ENCODE measurements at places on chromosomes 2 and 18.

- DNase-seq = no peak
Observed at GRCh38 chr2:198873503-198874471, 584.0 kb downstream of the SATB2 start.

DNA sequence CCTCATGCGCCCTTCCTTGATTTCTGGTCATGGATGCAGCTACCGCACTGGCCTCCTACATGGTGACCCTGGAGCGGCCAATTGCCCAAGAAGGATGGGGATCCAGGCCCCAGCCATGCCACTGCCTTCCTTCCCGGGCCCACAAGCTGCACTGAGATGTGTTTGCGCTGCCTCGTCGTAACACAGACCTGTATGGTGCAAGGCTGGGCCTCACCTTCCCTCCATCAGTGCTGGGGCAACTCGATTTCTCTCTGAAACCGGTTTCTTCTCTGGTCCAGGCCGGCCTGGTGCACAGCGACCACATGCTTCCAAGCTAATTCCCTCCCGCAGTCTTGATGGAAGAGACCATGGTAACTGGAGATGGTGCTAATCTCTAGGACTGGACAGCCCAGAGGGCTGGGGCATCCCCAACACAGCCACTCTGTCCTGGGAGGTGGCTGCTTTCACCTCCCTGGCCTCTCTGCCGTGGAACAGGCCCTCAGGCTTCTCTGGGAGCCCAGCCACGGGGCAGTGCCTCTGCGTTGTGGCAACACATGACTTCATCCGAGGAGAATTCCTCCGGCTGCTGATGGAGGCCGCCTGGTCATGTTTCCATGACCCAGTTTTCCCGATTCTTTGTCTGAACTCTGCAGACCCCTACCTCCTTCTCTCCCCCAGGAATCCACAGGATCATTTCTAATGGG, 184.2 kb downstream of the GLI2 start:
- no peak for DNase-seq

DNA sequence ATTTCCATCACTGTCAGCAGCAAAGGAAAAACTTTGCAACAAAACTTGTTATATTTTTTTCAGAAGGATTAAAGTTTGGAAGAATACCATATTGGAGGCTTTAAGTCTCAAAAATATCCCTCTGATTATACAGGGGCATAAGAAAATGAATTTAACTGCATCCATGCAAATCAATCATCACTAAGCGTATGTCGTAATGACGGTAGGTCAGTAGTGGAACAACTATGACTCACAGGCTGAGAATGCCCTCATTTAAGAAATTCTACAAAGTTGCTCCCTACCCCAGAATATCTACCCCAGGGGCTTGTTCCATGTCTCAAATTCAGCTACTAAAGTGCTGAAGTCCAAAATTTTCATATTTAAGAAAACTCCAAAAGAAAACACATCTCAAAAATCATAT, 12.5 kb upstream of the NAB1 start:
- no peak for DNase-seq

GRCh38 chr2:178506101-178506500, 25.8 kb downstream of the PLEKHA3 start:
- no peak for DNase-seq

GRCh38 chr2:113980946-113981345, 91.1 kb downstream of the ACTR3 start:
- DNase-seq = no peak

- DNase-seq = no peak
Observed at GRCh38 chr2:173941567-173941966, 23.6 kb downstream of the SP3 start.

DNA sequence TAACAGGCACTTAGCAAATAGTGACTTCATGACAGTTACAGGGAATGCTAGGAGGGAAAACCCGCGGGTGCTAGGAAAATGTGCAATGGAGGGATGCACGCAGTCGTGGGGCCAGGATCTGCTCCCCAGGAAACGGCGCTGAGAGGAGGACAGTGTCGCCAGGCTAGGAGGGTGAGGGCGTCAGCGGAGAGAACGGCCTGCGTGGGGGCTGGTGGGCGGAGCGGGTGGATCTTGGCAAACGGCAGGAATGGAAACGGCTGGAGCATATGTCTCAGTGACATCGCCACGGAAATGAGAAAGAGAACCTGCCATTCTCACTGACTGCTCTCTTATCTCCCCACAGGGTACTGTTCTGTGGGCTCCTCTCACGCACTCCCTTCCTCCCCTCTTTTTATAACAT, 478.5 kb upstream of the ID2 start:
- no peak for DNase-seq

- DNase-seq = no peak
Observed at GRCh38 chr18:46130061-46130460, 25.9 kb downstream of the HAUS1 start.

- DNase-seq = no peak
Observed at GRCh38 chr2:234577191-234577590, 80.3 kb upstream of the ARL4C start.

DNA sequence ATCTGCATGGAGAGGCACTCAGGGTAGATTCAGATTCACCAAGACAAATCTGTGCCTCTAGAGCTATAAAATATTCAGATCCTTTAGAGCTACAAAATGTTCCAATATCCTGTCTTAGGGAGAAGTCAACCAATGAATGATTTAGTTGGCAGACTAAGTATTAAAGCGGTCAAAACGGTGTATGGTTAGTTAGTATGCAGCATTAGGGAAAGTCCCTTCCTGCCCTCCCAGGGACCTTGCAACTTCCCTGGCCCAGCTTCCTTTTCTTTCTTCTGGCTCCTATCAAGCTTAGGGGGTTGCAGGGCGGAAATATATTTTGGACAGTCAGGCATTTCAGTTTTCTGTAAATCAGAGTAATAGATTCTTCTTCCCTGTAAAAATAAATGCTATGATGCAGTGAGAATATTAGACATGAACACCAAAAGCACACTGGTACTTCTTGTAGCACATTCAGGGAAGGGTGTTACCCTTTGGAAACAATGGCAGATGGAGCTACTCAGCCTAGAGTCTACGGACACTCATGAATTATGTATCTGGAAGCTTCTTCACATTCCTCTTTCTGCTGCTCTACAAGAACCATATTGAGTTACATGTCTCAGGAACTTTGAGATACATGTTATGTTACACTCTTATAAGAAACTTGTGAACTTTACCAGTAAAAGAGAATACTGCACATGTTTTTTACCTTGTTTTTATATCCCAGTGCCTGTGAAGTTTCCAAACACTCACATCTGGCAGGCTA, 45.7 kb downstream of the CCDC93 start:
- no peak for DNase-seq

DNA sequence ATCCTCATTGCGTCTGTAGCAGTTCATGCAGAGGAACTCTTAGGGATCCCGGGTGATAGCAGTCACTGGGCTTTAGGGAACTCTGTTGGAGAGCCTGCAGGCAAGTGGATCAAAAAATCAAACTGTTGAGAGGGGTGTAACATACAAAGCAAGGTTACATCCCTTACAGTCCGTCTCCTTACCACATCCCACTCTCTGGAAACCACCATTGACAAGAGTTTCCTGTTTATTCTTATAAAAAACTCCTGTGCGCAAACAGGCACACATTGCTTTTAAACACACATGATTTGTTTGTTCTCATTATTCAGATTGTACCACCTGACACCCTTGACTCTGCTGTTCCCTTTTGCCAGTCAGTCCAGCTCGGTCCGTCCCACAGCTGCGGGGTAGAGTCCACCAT, 137.7 kb downstream of the LTBP1 start:
- no peak for DNase-seq

GRCh38 chr2:201180010-201180409, 2.9 kb upstream of the CASP10 start:
- DNase-seq = no peak

- DNase-seq = no peak
Observed at GRCh38 chr2:240241572-240241971, 101.1 kb upstream of the OTOS start.

GRCh38 chr2:71932037-71932779, 215.5 kb downstream of the CYP26B1 start:
- no peak for DNase-seq

- no peak for DNase-seq
Observed at GRCh38 chr2:40228310-40228709, 223.6 kb downstream of the SLC8A1 start.

DNA sequence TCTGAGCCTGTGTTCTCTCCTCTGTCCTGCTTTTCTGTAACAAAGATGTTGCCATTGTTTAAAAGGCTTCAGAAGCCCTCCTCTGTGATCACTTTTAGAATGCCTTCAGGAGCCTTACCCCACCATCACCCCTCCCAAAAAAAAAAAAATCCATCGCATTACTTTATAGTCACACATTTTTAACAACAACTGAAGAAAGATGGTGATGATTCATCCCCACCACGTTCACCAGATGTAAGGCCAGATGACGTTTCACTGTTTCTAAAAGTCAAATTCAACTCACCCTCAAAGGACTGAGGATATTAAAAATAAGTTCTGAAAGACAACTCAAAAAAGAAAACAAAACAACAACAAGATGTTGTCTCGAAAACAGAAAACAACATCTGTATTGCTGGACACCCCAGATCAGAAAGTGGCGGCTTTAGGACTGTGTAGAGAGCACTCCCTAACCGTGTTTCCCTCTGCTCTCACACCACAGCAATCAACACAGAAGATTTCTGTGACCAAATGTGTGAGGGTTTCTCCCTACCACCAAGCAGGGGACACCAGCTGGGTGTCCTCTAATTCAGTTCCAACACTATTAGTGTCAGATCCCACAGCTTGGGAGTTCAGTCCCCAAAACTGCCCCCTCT, 61.9 kb upstream of the CREB1 start:
- DNase-seq = no peak

- no peak for DNase-seq
Observed at GRCh38 chr18:61764381-61764780, 128.4 kb downstream of the RNF152 start.

GRCh38 chr2:227461811-227462461, 10.0 kb upstream of the AGFG1 start:
- DNase-seq = no peak

- DNase-seq = no peak
Observed at GRCh38 chr2:232941400-232941799, 71.3 kb downstream of the SNORC start.

DNA sequence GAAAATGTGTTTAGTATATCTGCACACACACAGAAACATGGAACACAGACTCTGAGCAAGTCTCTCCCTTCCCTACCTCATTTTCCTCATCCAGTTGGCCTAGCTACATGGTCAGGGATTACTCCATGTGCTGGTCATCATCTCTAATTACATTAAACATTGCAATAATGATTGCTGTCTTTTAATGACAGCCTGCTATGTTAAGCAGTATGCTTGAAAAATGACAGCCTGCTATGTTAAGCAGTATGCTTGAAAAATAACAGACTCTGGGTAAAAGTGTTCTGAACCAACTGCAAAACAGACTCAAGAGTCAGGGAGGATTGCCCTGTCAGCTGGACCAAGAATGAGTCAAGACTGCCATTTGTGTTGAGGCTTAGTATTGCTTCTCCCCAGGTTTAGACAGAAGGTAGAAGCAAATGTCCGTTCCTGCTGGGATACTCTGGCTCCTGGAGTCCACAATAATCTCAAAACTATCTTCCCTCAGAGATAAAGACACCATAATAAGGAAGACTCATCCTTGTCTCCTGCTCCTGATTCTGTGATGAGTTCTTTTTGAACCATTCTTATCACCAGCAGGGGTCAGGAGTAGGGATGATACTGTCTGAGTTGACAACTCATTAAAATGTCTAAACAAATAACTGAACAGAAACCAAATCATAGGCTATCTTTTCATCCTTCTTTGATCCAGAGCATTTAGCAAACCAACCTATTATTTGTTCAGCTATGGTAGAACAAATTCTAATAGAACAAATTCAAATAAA, 57.7 kb downstream of the CCDC93 start:
- DNase-seq = no peak

GRCh38 chr2:227687189-227687588, 20.6 kb downstream of the SCYGR5 start:
- DNase-seq = no peak

DNA sequence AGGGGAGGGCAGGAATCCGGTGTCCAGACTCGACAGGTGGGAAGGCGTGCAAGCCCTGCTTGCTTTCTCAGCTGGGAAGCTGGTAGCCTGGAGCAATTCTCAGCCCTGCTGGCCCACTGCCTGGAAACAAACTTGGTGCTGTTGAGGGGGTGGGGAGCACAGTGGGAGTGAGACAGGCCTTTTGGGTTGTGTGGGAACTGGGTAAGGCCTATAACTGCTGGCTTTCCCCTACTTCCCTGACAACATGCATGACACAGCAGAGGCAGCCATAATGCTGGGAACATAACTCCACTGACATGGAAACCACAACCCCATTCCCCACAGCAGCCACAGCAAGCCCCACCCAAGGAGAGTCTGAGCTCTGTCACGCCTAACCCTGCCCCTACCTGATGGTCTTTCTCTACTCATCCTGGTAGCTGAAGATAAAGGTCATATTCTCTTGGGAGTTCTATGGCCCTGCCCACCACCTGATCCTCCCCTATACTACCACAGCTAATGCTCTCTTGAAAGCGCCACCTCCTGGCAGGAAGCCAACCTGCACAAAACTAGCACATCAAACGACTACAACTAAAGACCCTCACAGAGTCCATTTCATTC, 122.9 kb upstream of the ACVR1C start:
- DNase-seq = no peak

DNA sequence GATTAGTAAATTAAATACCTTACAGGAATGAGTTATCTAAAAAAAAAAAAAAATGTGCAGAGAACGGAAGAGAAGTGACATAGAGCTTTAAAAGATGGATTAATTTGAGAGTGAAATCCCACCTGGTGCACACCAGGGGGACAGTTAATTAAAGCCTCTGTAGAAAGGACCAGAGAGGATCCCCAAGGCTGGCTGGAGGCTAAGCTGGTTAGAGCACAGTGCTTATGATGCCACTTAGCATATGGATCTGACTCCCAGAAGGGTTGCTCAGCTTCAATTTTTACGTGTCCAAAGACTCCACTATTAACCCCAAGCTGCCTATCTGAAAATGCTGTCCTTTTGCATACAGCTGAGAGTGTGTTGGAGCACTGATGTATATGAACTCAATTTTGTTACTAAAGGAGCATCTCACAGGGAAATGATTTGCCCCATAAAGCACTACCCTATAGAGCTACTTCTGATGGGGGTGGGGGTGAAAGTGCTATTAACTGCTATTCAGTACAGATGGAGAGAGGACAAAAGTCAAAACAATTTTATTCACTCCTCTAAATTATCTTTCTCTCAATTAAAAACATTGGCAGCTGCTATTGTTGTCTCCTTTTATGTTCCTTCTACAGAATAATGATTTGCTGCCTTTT, 15.2 kb upstream of the SLC8A1 start:
- DNase-seq = no peak

DNA sequence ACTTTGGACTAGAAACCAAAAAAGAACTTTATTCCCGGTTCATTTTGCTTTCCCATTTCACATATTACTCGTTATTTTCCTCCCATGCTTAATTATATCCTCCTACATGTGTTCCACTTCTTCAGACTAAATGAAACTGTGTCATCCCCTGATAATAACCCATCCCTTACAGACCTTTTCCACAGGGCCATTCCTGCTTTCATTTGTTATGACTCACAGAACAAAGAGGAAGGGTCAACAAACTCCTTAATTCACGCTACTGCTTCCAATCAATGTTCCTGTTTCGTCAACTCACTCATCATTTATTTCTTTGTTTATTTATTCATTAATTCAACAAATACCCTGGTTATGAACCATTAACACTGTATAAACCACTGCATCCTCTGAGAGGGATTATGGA, 104.5 kb downstream of the ZEB2 start:
- no peak for DNase-seq

GRCh38 chr18:48668466-48669179, 129.8 kb downstream of the CTIF start:
- DNase-seq = no peak

- DNase-seq = no peak
Observed at GRCh38 chr2:220533485-220533884, 906.1 kb downstream of the SLC4A3 start.
